Choroid plexus epithelial cell (primary cell): ENCODE measurements at places on chromosomes 7 and 10.

- peak; percentile 92 for DNase-seq
Measured at GRCh38 chr7:132742189-132742612, 165.9 kb upstream of the PLXNA4 start.

GRCh38 chr10:22992075-22992474 lies 64.2 kb downstream of the ARMC3 start:
- DNase-seq, result no peak

- no peak for DNase-seq
Measured at GRCh38 chr10:24177636-24178035, 31.3 kb upstream of the KIAA1217 start.

DNA sequence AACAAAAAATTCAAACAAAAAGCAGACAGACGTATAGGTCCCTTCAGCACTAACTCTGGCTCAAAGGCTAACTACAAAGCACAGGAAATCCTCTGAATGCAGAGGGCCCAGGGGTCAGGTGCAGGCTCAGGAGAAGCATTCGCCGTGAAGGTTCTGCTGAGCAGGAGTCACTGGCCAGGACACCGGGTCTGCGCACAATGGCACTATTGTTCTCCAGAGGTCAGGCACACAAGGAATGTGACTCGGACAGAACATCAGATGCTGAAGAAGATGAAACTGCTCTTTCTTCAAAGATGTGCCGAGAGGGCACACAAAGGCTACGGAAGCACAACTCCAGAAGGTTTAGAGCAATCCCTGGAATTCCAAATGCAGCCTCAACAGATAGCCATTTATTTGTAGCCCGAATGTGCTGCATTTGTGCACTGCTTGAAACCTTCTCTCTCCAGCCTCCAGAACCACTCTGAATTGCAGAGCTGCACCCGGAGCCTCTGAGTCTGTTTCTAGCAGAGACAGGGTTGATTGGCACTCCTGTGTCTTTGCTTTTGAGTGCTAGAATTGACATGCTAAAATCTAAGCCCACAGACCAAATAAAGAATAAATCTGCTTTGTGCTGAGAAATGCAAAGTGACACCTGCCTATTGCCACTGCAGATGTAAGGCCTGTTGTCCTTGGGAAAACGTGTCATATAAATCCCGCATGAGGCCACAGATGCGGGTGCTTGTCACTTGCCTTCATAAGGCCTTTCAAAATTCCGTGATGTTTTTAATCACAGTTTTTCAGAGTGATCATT lies 85.4 kb upstream of the AFAP1L2 start:
- no peak for DNase-seq

GRCh38 chr7:38052786-38053185 lies 125.3 kb upstream of the STARD3NL start:
- DNase-seq, result no peak

DNA sequence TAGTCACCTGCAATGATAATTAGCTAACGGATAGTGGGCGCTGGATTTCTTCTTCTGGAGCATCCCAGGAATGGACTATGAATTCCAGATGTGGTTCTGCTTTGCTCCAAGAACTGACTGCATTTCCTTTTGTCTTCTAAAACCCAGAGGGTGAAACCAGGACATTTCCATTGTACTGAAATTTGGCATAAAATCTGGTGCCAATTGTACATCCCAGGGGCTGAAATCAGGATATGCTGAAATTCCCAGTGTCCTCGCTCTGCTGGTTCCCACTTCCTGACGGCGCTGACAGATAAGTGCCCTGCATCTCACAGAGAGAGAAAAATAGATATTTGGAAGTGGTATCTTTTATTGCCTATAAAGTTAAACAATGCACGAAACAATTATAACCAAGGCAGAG lies 31.9 kb downstream of the RBM20 start:
- no peak for DNase-seq

DNA sequence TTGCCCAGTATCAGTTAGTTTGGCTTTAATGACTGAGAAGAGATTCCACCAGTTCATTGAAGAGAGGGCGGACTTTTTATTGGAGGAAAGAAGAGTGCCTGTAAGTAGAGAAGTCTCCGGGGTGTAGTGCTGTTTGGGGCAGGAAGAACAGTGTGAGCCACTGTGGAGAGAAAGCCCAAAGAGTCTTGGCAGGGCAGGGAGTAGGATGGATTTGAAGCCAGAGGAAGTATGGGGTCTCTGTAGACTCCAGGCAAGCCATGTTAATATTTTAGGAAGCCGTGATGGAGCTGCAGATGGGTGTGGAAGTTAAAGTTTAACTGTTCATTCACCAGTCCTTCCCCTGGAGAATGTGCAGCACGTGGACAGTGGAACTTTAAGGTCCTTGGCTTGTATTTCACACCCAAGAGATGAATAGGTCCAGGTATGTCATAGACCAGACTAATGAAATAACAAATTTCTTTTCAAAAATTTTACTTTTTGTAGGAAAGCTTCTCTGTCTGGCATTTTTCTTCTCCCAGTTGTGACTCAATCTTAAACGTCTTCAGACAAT lies 54.1 kb downstream of the TCF7L2 start:
- DNase-seq, result no peak

GRCh38 chr10:89836840-89837164 lies 135.4 kb downstream of the KIF20B start:
- DNase-seq, result no peak

GRCh38 chr10:1434912-1435692 lies 302.2 kb downstream of the ADARB2 start:
- DNase-seq, result no peak

- peak; percentile 3 for DNase-seq
Measured at GRCh38 chr7:117781707-117782106, 91.5 kb downstream of the CTTNBP2 start.

GRCh38 chr10:98587156-98587837 lies 140.6 kb upstream of the HPS1 start:
- DNase-seq, result no peak

- DNase-seq, result peak; percentile 88
Measured at GRCh38 chr7:26090927-26091519, 61.0 kb upstream of the NFE2L3 start.

GRCh38 chr7:127819975-127820731 lies 168.2 kb downstream of the SND1 start:
- peak; percentile 84 for DNase-seq

GRCh38 chr10:107163076-107163855 lies 1.2 kb downstream of the SORCS1 start:
- no peak for DNase-seq

DNA sequence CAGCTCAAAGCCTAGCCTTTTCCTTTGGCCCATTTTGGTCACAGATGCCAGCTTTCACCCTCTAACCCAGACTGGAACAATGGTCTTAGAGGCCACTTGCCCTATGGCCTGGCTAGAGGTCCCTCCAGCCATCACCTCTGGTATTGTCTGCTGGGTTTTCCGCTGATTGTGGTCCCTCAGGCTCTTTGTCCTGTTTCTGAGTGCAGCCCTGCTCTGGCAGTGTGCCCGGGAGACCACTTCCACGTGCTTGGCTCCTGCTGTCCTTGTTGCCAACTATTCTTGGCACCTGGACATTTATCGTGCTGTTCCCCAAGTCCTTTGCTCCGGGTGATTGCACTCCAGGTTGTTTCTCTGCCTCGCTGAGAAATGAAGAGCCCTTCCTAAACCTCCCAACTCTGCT lies 53.3 kb upstream of the FAM180A start:
- DNase-seq, result no peak

DNA sequence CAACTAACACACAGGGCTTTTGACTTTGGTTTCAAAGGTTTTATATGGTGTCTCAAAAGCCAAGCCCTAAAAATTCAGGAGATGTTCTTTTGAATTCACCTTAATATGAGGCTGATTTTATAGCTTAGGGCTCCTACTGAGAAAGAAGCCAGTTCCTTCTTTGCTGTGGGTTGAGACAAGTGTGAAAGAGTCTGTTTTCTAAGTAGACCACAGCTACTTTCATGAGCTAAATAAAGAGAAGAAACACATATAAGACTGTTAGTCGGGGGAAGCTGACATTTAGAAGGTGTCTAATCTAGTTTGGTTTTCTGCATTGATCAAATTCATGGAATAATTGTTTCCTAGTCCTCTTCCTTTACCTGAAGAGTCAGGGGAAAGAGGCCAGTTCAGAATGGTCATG lies 332.1 kb upstream of the CELF2 start:
- no peak for DNase-seq

- no peak for DNase-seq
Measured at GRCh38 chr10:75507469-75507868, 76.0 kb downstream of the LRMDA start.

DNA sequence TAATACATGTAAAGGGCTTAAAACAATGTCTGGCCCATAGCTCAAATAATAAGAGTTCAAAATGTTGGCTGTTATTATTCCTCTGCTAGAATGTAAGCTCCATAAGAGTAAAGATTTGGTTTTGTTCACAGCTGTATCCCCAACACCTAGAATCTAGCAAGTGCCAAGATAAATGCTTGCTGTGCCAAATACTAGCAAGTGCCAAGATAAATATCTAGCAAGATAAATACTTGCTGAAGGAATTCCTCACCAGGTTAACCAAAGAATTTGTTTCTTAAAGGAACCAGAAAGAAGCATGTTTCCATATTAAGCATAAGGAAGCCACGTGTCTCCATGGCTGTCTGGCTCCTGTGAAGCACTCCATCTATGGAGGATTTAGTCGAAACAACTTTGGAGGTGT lies 235.2 kb upstream of the SP4 start:
- DNase-seq, result peak; percentile 2

DNA sequence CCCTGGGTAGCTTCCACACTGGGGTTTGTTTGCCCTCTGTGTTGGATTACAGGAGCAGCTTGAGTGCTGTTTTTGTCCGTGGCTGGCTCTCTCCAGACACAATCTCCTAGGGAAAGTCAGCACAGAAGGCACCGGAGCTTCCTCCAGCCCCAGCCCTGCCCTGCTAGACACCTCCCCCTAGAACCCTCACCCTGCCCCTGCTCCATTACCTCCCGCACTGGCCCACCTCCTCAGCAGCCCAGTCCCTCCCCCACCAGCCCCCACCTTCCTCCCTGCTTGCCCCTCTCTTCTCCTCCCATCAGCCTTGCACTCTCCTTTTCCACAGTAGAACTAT lies 130.5 kb downstream of the ADCY1 start:
- no peak for DNase-seq

DNA sequence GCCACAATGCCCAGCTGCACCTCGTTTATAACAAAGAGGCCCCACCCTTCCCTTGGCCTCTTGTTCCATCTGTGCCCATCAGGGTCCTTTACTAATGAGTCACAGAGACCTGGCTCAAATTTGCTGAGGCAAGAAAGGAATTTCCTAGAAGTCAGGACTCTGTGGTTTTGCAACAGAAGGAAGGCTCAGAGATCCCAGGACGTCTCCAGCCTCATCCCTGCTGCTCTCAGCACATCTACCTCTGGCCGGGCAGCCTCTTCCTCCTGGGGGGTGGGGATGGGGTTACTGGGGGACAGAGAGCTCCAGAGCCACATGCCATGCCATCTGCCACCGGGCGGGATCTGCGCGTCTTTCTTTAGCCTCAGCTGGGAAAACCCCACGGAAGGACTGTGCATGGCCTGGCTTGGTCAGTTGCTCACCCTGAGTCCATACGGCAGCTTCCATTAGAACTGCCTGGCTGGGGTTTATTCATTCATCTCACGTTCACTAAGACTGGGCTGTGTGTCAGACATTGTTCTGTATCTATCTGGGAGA lies 41.9 kb upstream of the PSMG3 start:
- peak; percentile 61 for DNase-seq

- DNase-seq, result no peak
Measured at GRCh38 chr7:44966731-44967538, 11.9 kb downstream of the MYO1G start.

- DNase-seq, result no peak
Measured at GRCh38 chr7:21334906-21335305, 93.0 kb upstream of the SP4 start.

DNA sequence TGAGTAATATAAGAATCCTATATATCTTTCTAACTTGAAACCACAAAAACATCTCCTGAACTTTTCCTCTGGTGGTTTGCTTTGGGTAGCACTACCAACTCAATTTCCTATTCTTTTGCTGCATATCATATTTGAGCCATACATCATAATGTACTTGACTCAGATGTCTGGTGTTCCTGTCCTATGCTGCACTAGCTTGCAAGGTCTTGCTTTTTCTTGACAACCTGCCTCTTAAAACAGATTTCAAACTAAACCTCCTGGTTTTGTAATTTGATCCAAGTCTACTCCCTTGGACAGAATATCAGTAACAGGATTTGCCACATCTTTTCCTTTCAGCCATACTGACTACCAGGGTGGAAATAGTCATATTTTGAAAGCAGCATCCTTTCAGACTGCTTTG lies 520.3 kb upstream of the LRRTM3 start:
- no peak for DNase-seq

- no peak for DNase-seq
Measured at GRCh38 chr7:158824028-158824427, 5.3 kb downstream of the ESYT2 start.
